ENCODE measurements at places on chromosomes 5 and 9.

GRCh38 chr5:23523031-23523430, 15.6 kb downstream of the PRDM9 start:
- DNase-seq, result no peak

- no peak for DNase-seq
Observed at GRCh38 chr5:54120473-54120872, 189.9 kb downstream of the ARL15 start.

GRCh38 chr9:85700330-85700729, 41.4 kb downstream of the AGTPBP1 start:
- no peak for DNase-seq

DNA sequence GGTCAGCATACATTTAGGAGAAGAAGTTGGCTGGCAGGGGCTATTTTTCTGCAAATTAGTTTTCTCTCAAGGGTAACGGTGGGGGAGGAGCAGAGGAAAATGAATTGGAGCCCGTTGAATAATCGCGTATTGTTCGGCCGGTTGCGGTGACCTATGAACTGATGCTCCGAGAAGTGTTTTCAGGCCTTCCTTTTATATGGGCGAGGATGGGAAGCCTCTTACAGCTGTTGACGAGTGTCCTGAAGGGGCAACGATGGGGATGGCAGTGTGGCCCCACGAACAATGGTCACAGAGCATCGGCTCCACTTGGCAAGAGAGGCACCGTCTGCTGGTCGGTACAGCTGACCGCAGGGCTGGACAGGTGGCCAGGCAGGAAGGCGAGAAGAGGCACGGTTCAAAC, 400.7 kb downstream of the ZSWIM6 start:
- DNase-seq, result no peak

DNA sequence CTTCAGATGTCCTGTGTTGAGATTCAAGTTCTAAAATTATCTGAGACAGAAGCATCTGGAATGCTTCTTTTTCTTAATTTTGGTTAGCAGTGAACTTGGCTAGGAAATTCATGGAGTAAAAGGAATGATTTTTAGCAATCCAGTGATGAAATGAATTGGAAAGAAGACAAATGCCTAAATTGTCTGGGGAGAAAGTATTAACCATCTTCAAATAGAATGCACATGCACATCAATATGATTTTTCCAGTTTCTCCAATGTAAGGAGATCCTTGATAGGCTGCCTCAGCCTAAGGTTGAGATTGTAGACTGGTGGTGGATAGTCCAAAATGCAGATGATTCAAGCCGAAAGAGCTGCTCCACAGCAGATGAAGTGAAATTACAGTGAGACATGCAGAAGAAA, 106.7 kb downstream of the PCSK5 start:
- no peak for DNase-seq

- peak; percentile 69 for DNase-seq
Observed at GRCh38 chr9:117487555-117488175, 72.8 kb upstream of the ASTN2 start.

DNA sequence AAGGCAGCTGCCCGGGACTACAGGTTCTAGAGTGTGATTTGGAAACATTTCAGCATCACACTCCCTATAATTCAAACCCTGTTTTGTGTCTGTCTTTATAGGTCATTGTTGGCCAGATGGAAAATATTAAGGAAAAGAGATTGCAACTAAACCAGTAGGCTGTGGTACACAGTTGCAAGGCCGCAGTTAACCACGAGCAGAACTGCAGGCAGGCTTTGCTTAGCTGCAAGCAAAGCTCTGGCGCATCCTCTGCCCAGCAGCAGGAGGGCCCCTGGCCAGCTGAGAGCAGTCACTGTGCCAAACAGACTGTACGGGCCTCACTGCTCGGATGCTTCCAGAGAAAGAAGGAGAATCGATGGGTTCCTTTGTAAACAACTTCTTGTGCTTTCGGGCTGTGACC, 204.5 kb downstream of the DENND1A start:
- DNase-seq, result no peak
